ENCODE measurements at places on chromosomes 3 and 15.

DNA sequence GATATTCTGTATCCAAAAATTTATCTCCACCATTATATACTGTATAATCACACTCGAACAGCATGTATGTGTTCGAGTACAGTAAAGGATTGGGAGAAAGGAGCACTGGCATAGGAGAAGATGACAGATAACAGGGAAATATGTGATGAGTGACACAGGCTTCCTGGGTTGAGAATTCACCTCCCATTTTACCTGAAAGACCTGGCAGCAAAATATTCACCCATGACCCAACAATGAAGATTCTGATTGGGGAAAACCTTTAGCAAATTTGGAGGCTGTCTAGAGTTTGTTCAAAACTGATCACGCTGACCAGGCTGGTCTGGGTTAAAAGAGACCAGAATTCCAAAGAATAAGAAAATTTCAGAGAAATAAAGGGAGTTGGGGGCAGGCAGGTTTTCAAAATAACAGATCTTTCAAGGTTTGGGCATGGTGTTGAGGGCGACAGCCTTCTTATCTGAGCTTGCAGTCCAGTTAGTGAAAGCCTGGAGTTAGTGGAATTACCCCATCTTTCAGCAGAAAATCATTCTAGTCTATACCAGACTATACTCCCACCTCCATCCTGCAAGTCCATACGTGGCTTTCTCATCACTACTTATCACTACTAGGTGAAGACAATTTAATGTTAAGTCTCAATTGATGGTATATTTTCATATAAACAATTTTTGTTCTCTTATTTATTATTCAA lies 42.8 kb upstream of the RSL24D1 start:
- DNase-seq: no peak

- no peak for DNase-seq
Observed at GRCh38 chr3:14145236-14145635, 20.4 kb downstream of the TMEM43 start.

DNA sequence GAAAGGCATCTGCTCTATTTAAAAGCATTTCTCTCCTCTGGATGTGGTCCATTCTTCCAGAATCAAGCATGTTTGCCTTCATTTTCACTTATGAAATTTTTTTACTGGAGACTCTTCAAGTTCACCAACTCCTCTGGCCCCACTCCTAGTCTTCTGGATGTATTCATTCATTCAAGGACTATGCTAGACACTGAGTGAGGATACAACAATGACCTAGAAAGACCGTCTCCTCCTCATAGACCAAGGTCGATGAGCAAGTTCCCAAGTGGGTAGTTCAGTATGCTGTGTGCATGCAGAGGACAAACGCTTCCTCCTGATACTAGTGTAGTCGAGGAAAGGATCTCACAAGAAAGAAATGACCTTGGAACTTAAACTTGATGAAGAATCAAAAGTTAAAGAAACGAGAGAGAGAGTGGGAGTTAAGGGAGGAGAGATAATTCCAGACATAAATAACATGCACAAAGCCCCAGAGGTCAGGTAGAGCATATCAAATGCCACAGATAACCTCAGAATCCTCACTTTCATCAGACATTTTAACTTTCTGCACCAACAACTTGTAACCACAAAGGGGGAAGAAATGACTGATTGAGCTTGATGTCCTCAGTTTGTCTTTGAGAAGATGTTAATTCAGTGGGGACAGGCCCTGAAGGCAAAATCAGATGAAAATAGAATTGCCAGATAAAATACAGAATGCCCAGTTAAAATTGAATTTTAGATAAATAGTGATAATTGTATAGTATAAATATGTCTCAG lies 149.4 kb downstream of the IMPG2 start:
- DNase-seq: no peak

- DNase-seq: no peak
Observed at GRCh38 chr15:87196498-87196897, 1060.0 kb downstream of the NTRK3 start.

GRCh38 chr15:26848498-26848897 lies 18.4 kb upstream of the GABRA5 start:
- DNase-seq: no peak

DNA sequence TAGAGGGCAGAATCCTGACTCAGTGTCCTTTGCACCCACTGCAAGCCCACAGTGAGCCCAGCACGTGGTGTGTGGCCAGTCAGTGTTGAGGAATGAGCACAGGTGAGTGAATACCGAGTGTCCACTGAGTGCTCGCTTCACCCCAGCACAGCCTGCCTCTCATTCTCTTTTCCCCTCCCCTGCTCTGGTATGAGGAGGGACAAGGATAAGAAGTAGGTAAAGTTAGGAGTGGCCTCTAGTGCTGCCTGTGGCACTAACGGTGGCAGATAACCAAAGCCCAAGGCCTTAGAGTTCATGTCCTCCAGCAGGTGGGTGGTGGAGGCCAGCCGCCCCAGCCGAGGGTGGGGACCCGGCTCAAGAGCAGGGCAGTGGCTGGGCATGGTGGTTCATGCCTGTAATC lies 38.0 kb downstream of the PRKCD start:
- no peak for DNase-seq

DNA sequence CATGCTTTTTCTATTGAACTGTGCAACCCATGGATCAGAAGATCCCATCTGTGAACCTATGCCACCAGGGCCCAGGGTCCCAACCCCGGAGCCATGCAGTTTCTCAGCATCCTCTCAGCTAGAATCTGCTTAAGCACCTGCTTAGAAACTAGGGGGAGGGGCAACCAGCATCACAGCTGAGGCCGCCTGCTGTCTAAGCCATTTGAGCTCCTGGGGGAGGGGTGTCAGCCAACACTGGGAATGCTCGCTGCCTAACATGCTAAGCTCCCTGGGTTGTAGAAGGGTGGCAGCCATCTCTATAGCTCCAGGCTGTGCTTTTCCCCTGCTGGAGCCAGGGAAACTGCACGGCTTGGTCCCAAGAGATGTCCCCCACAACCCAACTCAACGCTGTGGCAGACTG lies 322.8 kb downstream of the EDEM1 start:
- DNase-seq: no peak

DNA sequence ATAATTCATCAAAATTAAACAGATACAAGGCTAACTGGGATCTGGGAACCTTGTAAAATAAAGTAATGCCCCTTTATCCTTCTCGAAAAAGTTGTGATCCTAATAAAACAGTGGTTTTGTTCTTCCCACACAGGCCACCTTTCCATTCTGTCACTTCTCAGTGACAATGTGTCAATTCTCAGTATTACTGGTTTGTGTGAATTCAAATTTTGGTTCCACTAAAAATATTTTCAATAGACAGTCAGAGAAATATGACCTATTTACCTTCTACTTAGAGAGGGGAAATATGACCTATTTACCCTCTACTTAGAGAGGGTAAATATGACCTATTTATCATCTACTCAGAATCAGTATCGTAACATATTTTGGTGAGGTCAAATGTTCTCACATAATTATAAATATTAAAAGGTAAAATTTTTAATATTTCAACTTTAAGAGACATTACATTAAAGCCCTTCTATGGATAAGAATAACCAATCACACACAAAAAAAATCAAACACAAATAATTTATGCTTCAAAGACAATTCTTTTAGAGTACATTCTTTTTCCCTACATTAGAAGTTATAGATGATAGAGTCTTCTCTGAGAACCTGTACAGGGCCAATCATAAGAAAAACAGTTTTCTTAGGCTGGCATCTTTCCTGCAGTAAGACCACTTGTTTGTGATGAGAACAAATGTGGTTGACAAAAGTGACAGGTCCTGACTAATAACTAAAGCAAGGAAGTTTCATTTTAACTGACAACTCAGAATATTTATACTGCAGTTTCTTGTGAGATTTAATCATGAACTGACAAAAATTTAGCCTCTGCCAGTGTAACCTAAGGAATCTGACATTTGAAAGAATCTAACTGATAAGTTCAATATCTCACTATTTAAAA lies 323.3 kb downstream of the DIPK2A start:
- DNase-seq: no peak

GRCh38 chr15:46518381-46518780 lies 883.6 kb downstream of the SQOR start:
- no peak for DNase-seq

- DNase-seq: no peak
Observed at GRCh38 chr15:75713338-75713895, 769 bp upstream of the CSPG4 start.

DNA sequence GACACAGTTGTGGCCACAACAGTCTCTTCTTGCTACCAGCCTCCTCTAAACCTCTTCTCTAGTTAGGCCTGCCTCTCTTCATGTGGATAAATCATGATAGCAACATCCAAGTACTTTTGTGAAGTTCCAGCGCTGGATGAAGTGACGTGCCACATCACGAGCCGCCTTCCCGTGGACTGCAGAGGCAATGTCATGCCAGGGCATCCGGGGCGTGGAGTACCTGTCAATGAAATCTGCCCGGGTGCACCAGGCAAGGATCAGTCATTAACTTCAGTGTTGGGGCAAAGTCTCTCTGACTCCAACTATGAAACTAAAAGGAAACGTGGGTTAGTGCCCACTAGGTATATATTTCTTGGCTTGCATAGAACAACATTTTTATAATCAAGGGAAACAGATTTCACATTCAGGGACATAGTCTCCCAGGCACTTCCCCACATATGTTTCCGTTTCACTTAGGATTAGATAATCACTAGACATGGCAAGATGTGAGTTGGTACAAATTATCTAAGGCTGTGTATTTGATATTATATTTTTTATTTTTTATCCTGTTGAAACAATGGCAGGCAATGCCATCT lies 133.6 kb downstream of the PLD1 start:
- DNase-seq: no peak

- no peak for DNase-seq
Observed at GRCh38 chr3:152296971-152297370, 28.2 kb downstream of the MBNL1 start.

Data from AG04450 (cell line).